ENCODE measurements at places on chromosomes 16 and 17.
A peak's percentile ranks its signal among the peaks of the same experiment; 100 is the strongest.

DNA sequence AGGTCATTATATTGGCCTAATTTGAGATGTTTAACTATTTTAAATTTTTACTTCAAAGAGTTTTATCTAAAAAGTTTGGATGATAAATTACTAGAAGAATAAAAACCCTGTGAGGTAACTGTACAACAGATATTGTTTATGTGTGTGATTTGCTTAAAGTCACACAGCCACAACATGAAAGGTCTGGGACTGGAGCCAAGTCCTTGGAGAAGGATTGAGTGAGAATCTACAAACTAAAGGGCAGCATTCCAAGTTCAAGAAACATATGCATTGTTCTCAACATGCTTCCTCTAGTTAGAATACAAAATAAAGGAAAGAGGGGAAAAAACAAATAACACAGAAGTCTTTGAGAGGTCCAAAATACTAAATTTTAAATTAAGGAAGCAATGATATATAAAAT is 131.5 kb upstream of the MON1B start:
- no peak for DNase-seq

DNA sequence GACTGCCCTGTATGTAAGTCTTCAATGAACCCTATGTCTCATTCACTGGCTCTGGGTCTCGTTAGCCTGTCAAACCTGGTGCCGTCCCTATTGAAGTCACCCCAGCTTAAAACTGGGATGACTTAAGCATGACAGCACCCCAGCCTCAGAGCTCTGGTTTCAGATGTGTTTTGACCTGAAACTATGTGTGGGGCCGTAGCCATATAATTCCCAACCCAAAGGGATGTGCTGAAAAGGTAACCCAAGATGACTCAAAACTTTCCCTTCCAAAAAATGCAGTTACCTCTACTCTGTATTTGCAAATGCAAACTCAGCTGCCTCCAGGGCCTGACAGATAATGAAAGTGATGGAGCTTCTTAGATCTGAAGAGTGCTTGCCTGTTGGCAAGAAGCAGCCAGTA is 478.3 kb upstream of the ERCC4 start:
- no peak for DNase-seq

DNA sequence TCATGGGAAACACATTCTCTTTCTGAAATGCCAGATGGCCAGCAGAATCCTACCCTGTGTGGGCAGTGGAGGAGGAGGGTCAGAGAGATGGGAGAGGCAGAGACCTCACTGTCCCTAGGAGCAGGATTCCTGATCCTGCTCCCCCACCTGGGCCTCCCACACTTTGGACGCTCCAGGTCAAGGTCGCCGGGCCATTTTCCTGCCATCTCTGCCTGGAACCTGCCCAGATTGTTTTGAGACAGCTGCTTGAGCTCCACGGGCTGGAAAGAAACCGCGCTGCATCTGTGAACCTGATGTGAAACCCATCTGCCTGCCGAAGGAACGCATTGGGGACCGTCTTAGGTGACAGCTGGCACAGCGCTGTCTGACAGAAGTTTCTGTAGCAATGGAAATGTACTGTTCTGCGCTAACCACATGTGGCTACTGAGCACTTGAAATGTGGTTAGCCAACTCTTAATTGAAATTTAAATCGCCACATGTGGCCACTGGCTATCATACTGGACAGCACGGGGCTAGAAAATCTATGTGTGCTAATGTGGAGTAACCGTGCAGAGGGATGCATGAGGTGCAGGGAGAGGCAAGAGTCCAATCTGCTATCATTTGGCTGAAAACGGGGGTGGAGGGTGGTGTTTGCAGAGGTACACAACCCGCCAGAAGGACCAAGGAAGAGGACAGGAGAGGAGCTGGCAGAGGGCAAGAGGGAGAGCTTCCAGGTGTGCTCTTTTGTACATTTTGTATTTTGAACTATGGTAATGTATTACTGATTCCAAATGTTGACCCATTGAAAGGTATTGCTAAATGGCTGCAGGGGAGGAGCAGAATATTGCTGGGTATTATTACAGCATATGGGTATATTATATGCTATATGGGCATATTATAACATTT is 15.4 kb upstream of the NUBP1 start:
- no peak for DNase-seq

DNA sequence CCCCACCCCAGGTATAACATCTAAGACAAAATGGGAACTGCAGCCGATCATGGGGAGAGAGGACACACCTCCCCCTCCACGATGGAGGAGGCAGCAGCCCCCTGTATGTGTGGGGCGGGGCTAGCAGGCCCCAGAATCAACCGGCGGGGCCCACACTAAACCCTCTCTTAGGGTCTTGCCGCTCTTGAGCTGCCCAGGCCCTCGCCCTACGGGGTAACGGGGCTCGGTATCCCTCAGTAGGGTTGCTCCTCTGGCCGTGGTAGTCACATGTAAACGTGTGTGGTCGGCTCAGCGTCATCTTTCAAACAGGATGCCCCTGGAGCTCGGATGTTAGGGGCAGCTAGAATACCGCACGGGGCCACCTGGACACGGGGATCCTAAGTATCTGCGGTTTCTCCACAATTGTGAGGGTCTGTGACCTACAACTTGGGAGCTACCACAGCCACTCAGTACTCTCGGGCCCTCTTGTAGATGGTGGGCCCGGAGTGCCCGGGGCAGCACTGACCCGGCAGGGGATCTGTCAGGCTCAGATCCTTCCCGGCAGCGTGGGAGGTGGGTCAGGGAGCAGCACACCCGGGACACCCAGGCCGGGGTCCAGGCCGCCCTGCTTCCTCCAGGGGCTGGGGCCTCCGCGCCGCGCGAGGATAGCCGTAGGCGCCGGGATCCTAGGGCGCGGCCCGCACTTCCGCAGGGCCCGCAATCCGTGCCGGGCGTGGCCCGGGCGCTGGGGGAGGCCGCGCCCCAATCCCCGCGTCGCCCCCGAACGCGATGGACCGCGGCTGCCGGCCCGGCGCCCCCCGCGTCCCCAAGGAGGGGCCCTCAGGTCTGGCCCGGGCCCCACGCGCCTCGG is 781 bp downstream of the ARHGDIA start:
- DNase-seq, result no peak

GRCh38 chr17:17823433-17824118 is 13.2 kb downstream of the SREBF1 start:
- peak; percentile 70 for DNase-seq

DNA sequence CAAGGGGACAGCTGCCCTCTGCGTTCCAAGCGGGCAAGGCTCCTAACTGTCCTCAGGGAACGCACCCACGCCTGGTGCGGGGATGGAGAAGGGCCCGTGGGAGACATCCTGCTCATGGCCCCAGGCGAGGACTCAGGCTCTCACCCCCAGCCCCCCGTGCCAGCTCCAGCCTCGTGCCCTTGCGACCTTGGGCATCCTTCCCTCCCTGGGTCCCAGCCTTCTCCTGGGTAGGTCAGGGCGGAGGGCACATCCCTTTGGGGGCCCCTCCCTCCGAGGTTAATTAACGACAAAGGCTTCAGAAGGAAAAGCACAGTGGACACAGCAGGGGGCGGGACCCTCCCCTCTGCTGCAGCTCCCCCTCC is 3.0 kb downstream of the PGAP6 start:
- DNase-seq, result no peak

DNA sequence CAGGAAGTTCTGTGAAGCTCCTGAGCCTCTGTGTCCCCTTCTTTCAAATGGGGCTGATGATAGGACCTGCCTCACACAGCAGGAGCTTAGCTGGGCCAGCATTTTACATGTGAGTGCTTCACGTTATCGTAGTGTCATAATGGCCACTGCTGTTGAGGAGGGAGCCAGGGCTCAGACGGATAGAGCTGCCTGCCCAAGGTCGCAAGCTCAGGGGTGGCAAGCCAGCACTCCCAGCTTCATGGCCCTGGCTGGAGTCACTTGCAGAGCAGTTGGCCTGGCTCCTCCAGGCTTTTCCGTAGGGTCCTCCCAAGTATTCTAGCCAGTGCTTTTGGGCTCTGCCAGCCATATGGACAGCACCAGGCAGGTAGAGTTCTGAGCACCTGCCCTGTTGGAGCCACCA is 115.1 kb downstream of the SOCS1 start:
- no peak for DNase-seq

DNA sequence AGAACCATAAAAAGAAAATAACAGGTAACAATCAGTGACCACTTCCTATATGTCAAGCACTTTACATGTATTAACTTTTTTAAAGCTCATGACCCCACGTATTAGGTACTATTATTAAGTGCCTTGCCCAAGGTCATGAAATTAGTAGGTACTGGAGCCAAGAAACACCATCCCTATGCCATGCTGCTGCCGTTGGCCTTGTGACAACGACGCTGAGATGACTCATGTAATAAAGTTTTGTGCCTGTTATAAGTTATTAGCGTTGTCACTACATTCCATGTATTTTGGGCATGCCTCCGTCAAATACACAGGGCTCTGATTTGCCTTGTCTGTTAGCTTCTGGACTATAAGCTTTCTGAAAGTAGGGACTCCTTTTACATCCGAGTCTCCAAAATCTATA is 1.4 kb downstream of the BBS2 start:
- no peak for DNase-seq

GRCh38 chr17:76077584-76078110 is 1.3 kb upstream of the ZACN start:
- no peak for DNase-seq

DNA sequence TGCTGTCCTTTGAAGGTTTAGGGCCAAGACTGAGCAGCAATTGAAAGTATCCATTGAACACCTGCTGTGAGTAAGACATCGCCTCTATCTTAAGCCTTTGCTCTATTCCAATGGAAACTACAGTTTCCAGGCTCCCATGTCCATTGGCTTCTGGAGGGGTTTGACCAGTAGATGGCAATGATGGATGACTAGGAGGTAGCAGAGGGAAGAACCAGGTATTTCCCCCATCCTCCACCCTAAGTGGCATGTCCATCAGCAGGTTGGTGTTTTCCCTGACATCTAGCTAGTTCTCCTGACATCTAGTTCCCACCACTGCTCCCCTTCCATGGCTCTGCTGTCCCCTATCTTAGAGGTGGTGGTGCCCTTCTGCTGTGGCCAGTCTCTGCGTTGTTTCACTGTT is 58.7 kb downstream of the CENPV start:
- DNase-seq, result no peak

GRCh38 chr17:21352221-21352980 is 23.8 kb upstream of the KCNJ12 start:
- DNase-seq, result no peak

- DNase-seq, result no peak
Measured at GRCh38 chr16:73161977-73162376, 114.0 kb upstream of the ZFHX3 start.

GRCh38 chr17:35019386-35020179 is 39.3 kb downstream of the LIG3 start:
- no peak for DNase-seq

DNA sequence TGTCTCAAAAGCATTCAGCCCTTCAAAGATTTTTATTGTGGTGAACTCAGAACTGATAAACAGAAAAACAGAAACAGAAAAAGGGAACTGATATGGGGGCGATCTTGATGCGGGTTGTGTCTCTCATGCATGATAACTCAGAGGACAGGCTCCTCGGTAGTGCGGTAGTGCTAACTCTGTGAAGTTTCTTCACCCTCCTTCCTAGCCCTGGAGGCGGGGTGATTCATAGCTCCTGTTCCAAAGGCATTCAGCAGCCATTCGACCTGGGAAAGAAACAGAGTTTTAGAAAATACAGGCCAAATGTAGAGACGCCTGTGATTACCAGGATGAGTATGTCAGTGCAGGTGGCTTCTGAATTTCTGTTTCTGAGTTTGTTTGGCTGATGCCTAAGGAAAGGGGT is 5.5 kb upstream of the MAF start:
- DNase-seq, result peak; percentile 54

DNA sequence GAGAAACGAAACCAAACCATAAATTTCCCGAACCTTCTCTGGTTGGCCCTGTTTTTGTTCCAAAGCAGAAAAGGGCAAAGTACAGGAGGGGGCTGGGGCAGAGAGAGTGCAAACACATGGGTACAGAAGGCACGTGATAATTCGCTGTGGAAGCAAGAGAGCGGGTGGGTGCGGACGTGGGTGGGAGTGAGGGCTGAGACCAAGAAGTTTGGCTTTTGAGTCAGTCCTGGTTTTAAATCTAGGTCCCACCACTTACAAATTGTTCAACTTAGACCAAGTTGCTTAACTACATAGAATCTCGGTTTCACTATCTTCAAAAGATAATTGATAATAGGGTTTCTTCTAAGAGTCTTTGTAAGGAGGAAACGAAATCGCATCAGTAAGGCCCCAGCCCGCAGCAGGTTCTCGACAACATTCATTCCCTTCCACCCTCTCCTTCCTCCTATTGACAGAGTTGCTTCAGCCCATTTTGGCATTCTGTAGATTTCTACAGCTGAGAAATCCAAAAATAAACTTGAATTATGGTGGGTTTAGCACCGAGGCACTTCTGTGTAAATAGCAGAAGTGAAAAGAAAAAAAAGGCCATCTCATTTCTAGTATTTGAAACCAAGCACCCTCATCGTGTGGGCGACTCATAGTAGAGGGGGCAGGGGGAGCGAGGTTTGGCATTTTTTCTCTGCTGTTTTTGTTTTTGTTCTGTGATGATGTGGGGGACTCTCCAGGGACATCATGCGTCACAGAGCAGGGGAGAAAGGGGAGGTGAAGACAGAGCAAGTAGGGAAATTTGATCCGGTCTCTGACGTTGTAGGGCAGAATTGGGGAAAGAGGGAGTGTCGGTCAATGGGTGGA is 33.6 kb upstream of the CCR7 start:
- DNase-seq, result peak; percentile 90

DNA sequence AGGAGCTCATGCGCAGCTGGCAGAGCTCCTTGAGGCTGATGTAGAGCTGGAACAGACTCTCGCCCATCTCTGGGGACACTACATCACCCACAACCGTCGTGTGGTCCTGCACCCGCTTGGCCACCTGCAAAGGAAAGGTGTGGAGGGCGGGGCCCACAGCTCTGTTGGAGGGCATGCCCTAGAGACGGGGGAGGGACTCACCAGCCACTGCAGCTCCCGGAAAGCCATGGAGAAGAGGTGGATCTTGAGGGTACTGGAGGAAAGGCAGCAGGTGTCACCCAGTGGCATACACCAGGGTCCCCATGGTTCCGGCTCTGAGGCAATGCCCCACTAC is 8.6 kb downstream of the UNC13D start:
- no peak for DNase-seq

DNA sequence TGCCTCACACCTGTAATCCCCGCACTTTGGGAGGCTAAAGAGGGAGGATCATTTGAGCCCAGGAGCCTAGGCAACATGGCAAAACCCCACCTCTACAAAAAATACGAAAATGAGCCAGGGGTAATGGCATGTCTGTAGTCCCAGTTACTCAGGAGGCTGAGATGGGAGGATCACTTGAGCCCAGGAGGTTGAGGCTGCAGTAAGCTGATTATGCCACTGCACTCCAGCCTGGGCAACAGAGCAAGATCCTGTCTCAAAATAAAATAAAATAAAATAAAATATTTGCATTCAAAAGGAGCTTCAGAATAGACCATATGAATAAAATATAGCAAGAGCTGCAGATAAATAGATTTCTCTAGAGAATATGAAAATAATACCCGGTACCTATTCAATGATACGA is 71.5 kb upstream of the ATF7IP2 start:
- no peak for DNase-seq

- no peak for DNase-seq
Measured at GRCh38 chr16:16163571-16163970, 59.7 kb downstream of the ABCC6 start.

GRCh38 chr17:35141681-35142466 is at the start of gene NLE1:
Gene NLE1, minus strand, starts transcription at chr17:35142303. Its CDS starts 28 bp downstream, at chr17:35142275.
- DNase-seq, result peak; percentile 87

GRCh38 chr16:30694926-30695693 is 3.9 kb upstream of the SRCAP start:
- DNase-seq, result no peak

- DNase-seq, result no peak
Measured at GRCh38 chr16:80996688-80997138, 10.0 kb downstream of the CMC2 start.

All from stimulated activated naive CD4-positive, alpha-beta T cell treated with Interleukin-2 at 50 U/mL for 16 hours (primary cell).